ENCODE measurements at places on chromosomes 7 and 10. TPM values are rescaled to one million over a fixed set of nuclear protein-coding genes. Genes with fewer than 3 reads are reported as not detected.
A peak's percentile ranks its signal among the peaks of the same experiment; 100 is the strongest.

DNA sequence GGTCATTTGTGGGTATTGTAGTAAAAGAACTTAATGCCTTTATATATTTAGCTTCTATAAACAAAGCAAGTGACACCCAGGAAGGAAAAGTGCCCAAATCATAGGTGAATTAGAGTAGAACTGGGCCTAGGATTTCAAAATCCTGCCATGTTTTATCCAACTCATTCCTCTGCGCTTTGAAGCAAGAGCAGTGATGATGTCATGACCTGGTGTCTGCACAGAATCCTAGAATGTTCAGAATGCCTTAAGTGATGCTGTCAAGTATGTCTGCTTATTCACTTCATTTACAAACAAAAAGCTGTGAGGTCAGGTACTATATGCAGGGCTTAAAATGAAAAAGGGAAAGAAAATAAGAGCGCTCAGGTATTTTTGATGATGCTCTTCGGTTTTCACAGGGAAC, 737.2 kb upstream of the ANKRD30A start:
- no peak for DNase-seq

GRCh38 chr7:121753944-121754343, 119.0 kb upstream of the PTPRZ1 start:
- peak; percentile 22 for DNase-seq

- no peak for DNase-seq
Measured at GRCh38 chr10:43854007-43854406, 205.3 kb upstream of the ZNF32 start.

DNA sequence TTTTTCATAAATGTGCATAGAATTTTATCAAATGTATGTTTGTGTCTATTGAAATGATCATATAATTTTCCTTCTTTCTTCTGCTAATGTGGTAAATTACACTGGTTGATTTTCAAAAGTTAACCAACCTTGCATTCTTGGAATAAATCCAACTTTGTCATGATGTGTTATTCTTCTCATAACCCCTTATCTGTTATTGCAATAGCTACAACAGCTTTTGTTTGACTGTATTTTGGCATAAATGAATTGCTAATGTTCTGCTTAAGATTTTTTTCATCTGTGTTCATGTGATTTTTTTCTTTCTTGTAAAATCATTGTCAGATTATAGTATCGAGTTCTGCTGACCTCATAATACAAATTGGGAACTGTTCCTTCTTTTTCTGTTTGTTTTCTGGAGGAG, 17.6 kb downstream of the CDH23 start:
- DNase-seq: no peak

GRCh38 chr10:86518781-86519180, 2.8 kb downstream of the WAPL start:
- no peak for DNase-seq

- DNase-seq: no peak
Measured at GRCh38 chr10:124559372-124560132, 97.9 kb downstream of the LHPP start.

GRCh38 chr7:13998866-13999265, 9.4 kb upstream of the ETV1 start:
- DNase-seq: no peak

- no peak for DNase-seq
Measured at GRCh38 chr10:111146025-111146640, 69.3 kb downstream of the ADRA2A start.

DNA sequence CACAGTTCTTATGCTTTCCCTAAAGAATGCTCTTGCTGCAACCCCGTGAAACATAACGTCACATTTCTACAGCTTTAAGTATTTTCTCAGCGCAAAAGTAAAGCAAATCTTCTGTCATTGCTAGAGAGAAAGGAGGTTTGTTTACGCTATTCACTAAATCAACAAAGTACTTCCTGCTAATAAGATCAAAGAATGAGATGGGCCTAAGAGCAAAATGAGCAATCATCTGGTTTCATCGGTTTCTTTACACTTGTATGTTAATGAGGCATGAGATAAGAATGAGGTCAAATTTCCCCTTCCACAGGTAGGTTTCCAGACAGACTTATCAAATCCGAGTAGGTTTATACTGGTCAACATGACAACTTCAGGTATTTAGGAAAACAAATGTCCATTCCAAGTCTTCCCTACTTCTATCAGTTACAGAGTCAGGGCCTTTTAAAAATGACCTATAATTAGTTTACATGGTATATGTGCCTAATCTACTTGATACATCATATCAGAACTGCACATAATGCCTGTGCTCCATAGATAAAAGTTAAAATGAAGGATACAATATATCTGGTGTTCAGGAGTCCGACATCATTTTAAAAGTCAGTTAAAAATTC, 8.4 kb downstream of the USP6NL start:
- no peak for DNase-seq

DNA sequence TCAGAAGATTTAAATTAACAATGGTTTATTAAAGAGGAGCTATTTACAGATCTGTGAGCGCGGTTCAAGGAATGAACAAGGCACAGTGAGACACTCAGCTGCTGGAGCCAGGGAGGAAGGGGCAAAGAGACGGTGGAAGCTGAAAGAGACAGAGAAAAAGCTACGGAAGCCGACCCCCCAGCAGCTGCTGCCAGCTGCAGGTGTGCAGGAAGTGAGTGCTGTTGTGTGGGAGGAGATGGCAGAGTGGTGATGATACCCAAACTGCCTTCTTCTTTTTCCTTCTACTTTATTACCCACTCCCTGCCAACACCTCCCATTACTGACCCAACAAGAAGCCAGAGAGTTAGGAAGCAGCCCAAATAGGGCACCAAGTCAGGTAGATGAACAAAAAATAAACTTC, 41.9 kb upstream of the MBL2 start:
- no peak for DNase-seq

DNA sequence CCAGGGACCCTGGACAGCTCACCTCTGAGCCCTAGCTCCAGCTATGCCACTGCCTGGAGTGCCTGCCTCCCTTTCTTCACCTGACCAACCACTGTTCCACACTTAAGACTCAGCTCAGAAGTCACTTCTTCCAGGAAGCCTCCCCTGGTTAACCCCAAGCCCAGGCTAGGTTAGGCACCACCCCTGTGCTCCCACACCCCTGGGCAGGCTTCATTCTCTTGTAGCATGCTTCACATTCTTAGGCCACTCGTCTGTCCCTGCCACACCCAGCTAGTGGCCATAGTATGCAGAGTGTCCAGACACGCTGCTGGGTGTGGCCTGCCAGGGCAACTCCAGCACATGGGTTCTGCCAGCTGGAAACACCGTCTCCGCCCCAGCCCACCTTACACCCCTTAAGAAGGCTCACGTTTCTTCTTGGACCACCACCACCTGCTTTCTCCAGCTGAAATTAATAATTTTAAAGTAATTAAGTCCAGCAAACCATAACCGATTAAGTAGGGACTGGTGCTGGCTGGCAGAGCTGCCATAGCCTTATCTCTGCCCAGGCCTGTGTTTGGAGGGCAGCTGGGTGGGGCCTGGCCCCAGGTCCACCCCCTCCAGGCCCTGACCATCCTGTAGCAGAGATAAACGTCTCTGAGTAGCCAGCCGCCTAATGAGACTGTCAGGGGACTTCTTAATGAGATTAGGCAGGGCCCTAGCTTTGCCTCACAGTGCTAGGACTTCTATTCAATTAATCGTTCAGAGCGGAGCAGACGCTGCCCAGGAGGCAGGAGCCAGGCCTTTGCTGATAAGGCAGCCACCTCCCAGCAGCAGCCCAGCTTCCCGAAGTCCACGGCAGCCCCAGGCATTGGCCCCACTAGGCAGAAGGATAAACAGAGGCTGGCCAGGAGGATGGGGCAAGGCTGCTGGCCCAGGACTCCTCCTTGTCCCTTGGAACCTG, 20.5 kb downstream of the GRID1 start:
- DNase-seq: no peak

- no peak for DNase-seq
Measured at GRCh38 chr7:44531421-44532380, 9.4 kb downstream of the NPC1L1 start.

DNA sequence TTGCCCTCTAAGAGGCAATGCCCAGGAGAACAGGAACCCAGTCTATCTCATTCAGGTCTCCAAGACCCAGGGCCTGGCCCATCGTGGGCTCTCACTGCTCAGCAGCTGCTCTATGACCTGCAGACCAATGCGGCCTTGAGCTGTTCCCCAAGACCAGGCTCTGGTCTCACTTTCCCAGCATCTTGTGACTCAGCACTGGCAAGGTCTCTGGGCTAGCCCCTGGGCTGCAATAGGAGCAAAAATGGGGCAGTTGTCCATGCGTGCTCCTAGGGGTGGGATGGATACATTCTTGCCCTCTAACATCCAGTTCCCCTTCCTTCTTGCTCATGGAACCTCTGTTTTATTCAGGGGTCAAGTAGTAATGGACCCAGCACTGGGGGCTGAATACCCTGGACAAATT, 13.5 kb downstream of the GCK start:
- no peak for DNase-seq

GRCh38 chr10:22475651-22476600, 130.6 kb downstream of the SPAG6 start:
- DNase-seq: peak; percentile 29

- DNase-seq: no peak
Measured at GRCh38 chr10:15849316-15849715, 11.0 kb downstream of the MINDY3 start.

DNA sequence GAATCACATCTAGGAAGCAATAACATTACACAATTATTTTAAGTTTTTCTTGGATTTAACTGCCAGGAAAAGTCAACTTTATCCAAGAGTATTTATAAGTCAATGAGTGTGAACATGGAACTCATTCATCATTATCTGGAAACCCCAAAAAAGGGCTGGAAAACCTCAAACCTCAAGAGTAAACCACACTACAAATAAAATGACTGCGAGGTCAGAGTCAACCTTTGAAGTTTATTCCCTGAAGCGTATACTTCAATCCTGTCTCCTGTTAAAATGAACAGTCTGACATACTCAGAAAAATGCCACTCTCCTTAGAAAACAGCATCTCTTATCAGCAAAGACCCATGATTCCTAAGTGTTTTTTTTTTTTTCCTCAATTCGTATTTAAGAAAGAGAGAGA, 86.5 kb downstream of the RELN start:
- DNase-seq: no peak

DNA sequence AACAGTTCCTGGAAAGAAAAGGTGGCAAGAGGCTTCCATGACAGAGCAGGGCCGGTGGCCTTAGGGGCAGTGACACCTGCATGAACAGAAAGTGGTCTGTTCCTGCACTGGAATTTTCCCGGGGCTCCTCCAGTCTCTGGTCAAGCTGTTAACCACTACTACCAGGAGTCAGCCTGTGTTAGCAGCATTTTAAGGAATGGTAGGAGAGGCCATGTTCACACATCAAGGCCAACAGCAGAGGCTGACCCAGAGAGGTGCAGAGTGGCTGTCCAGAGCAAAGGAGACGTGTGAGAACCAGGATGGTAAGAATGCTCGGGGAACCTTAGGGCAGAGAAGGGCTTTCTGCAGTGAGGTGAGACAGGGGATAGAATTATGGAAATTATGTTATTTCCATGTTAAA, 8.5 kb downstream of the H2BK1 start:
- no peak for DNase-seq

DNA sequence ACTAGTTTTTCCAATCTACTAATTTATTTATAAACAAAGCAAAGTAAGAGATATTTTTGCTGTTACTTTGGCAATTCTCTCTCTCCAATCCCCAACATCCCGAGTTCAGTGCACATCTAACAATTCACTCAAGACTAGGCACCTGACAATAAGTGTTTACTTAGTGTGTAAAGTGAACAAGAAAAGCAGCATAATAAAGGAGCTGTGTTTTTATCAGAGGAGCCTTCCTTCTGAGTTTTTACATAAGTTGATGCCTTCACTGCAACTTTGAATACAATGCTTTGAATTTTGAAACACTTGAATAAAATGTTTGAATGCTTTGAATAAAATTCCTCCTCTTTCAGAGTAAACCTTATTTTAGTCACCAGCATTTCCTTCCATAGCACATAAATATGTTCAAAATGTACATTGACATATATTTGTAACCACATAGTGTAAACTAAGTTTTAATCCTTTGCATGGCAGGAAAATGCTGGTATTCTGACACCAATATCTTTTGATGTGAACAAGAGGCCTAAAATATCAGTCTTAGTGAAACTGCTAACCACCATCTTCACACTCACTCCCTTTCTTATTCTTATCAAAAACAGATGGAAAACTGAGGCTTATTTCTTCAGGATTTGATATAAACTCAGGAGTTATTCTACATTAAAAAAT, 11.4 kb downstream of the PDK4 start:
- DNase-seq: no peak

GRCh38 chr7:85275204-85275603, 88.3 kb upstream of the SEMA3D start:
- no peak for DNase-seq

- DNase-seq: no peak
Measured at GRCh38 chr7:42734568-42734967, 177.3 kb downstream of the C7orf25 start.

DNA sequence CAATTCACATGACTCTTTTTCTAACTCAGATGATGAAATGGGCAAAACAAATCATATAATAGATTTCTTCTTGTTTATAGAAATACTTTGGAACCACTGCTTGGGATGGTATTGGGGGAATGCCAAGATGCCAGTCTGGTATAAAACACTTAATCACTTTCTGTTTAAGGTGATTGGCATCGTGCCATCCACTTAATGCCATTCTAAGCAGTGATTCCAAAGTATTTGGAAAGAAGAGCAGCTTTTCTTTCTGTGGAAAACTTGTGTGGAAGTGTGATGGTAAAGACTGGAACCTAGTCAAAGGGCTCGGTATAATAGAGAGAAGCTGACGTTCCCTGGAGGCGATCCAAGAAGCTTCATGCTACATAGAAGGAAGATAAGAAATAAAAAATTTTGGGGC, 120.6 kb downstream of the TMEM26 start:
- no peak for DNase-seq

DNA sequence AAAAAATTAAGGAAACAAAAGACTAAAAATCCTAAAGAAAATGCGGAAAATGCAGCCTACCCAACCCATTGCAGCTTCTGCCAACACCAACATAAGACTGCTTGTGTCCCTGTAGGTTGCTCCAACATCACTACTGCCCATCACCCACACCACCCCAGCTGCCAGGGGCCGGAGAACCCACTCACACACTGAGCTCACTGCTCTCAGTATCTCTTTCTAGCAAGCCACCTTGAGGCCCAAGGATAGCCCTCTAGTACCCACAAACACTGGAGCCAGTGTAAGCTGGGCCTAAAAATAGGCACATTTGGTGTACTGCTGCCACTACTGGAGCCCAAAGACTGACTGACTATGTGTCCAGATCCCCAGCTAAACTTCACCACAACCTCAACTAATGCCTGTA, 67.3 kb downstream of the MEST start:
- no peak for DNase-seq

GRCh38 chr7:156459582-156459981, 181.0 kb upstream of the RNF32 start:
- no peak for DNase-seq

GRCh38 chr10:76278811-76279460, 847.5 kb downstream of the LRMDA start:
- no peak for DNase-seq

The GPNMB gene
- polyA plus RNA-seq: 2.6 TPM

The MINDY3 gene
- 34.3 TPM for polyA plus RNA-seq

The WEE2 gene
- 0.26 TPM for polyA plus RNA-seq

The BNIP3 gene
- polyA plus RNA-seq: 48.3 TPM

The SERPINE1 gene
- 4.6 TPM for polyA plus RNA-seq

The CPA1 gene
- 0.81 TPM for polyA plus RNA-seq

The ZNF425 gene
- 3.7 TPM for polyA plus RNA-seq

The RTKN2 gene
- polyA plus RNA-seq: 6.0 TPM

The PITX3 gene
- polyA plus RNA-seq: 0.35 TPM

The CTBP2 gene
- 85.4 TPM for polyA plus RNA-seq

The TUBB8 gene
- 0.81 TPM for polyA plus RNA-seq

The SEPTIN7 gene
- 514 TPM for polyA plus RNA-seq

The GJD4 gene
- 0.16 TPM for polyA plus RNA-seq

The ZNF365 gene
- polyA plus RNA-seq: 0.26 TPM

All from right lung (tissue), 10 donors.